WTC11 (cell line): ENCODE measurements at places on chromosomes 1 and 21.
A peak's percentile ranks its signal among the peaks of the same experiment; 100 is the strongest.

DNA sequence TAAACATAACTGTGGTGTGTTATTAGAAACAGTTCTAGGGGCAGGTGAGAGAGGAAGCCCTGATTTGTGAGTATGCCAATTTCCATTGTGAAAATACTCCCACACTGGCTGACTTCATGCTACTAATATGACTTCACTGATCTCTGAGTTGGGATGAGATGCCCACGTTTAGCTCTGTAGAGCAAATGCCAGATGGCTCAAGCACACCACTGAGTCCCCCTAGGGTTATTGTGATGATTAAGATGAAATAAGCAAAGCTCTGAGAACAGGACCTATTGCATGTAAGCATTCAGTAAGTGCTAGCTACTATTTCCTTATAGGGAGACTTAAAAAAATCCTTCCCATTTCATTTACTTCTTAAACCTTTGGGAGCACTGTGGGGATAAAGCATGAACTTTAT is 117.6 kb downstream of the CENPF start:
- no peak overlapping the region for H3K27ac ChIP-seq
- H3K27me3 ChIP-seq = no peaks in the 10 kb centered on the region
- H3K4me1 ChIP-seq = no peaks in the 10 kb centered on the region
- no peaks in the 10 kb centered on the region for H3K36me3 ChIP-seq

GRCh38 chr1:226691247-226691646 is 47.8 kb downstream of the ITPKB start:
- no peaks in the 10 kb centered on the region for H3K36me3 ChIP-seq
- no peak overlapping the region for H3K27ac ChIP-seq
- H3K27me3 ChIP-seq = no peaks in the 10 kb centered on the region

GRCh38 chr1:168288311-168289052 is 7.8 kb downstream of the TBX19 start:
- H3K36me3 ChIP-seq = no peaks in the 10 kb centered on the region
- DNase-seq = no peak
- H3K27me3 ChIP-seq = peaks cover 32% of the 10 kb centered on the region

DNA sequence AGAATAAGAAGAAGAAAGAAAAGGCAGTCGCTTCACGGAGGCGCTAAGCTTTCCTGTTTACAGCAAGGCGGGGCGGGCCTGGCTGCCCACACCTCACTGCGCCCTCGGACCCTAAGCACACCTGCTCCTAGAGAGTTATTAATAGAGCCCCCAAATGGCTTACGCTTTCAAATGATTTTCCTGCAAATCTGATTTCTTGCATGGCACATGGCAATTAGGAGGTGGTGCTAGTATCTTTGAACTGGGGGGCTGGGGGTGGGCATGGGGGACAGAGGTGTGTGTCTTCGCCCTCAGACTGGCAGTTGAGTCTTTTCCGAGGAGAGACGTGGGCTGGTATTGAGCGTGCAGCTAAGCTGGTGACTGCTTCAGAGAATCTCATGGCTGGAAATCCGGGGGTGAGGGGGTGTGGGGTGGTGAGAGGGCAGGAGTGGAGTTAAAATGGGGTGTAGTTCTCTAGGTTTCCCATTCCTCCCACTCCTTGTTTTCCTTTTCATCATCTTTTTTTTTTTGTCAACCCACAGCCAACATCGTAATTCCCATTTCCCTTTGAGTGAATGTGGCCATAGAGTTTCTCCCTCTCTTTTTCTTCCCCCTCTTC is 1.3 kb downstream of the S1PR1 start:
- H3K4me3 ChIP-seq = peak overlapping the region; percentile 86
- DNase-seq = peak; percentile 25
- H3K36me3 ChIP-seq = peaks cover 9% of the 10 kb centered on the region
- H3K27ac ChIP-seq = no peak overlapping the region
- peaks cover 47% of the 10 kb centered on the region for H3K27me3 ChIP-seq
- peaks cover 25% of the 10 kb centered on the region for H3K4me1 ChIP-seq
